ENCODE measurements at places on chromosomes 2 and 18.
A peak's percentile ranks its signal among the peaks of the same experiment; 100 is the strongest.

GRCh38 chr2:11032396-11032795 lies 120.7 kb downstream of the KCNF1 start:
- DNase-seq = no peak

DNA sequence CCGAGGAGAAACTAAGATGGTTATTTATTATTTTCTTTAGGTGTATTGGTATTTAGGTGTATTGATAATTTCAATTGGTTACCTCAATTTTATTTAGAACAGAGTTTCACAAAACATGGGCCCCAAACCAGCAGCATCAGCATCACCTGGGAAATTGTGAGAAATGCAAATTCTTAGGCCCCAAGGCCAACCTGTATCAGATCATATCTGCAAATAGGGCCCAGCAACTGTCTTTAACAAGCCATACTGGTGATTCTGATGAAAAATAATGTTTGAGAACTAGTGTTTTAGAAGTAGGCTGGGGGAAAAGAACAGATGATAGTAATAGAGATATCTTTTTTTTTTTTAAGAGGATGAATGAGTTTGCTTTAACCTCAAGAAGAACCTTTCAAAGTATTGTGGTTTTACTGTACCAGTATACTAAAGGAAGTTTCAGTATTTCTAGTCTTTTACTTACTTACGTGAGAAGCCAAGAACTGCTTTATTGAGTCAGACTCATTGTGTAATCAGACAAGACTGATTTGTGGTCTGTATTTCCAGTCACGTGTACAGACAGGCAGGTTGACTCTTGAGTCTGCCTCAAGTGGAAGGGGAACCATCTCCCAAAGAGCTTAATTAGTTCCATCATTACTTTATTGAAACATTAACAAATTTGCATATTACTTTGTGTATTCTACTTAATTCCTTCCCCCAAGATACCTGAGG lies 60.4 kb upstream of the GAREM1 start:
- DNase-seq = no peak

DNA sequence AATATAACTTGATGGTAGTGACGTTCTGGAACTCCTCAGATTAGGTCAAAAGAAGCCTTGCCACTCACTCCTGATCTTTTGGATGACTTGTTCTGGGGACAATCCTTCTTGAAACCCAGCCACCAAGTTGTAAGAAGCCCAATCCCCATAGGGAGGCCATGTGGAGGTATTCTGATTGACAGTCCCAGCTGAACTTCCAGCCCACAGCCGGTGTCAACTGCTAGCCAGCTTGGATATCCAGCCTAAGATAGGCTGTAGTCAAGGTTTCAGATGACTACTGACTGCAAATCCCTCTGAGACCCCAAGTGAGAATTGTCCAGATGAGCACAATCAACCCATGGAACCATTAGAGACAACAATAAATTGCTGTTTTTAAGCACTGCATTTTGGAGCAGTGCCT lies 31.4 kb downstream of the EIF2AK2 start:
- no peak for DNase-seq

DNA sequence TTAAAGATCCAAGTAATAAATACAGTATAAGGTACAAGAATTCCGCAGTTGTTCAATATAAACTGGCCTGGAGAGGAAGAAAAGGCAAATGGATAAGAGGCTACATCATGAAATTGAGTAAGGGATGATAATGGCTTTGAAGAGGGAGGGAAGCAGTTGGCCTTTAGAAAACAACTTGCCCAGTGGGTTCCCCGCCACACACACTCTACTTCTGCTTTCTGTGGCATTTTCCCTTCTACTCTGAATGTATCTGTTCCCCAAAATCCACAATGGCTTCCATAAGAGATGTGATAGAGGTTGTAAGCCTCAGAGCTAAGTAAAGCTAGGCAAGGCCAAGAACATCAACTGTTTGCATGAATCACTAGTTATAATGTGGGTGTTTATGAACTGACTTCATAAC lies 221.3 kb downstream of the MBD2 start:
- no peak for DNase-seq

DNA sequence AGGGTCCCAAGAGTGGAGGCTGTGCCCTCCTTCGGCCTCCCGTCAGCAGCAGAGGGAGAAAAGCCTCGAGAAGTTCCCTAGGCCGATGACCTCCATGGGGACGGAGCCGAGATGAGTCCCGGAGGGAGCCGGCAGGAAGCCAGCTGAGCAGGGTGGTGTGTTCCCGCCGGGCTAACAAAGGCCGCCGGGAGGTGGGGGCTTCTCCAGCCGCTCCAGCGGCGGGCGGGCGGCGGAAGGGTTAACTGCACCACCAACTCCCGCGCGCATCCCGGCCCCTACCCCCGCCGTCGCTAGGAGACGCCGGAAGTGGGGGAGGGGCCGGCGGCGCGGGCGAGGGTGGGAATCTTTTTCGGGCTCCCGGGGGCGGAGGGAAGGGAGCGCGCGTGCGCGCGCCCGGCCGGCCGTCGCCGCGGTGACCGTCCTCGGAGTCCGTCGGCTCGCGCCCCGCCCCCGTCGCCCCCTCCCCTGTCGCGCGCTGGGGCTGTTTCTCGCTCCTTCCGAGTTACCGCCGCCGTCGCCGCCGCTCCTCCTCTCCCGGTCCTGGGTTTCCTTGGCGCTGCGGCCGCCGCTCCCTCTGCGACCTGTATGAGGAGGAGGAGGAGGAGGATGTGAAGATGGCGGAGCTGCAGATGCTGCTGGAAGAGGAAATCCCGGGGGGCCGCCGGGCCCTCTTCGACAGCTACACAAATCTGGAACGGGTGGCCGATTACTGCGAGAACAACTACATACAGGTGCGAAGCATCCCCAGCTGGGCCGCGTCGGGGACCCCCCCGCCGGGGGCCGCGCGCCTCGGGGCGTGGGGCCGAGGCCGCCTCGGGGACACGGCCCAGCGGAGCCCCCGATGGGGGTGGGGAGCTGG lies at the start of gene ABI2:
TSS of gene ABI2 (plus strand) at position 494 of the 859 bp plus-strand sequence. CDS start at position 615, 121 bp downstream.
- peak; percentile 32 for DNase-seq

All from stimulated activated CD8-positive, alpha-beta memory T cell treated with anti-CD3 and anti-CD28 coated beads, Interleukin-7, amount 100 ng/mL, for 1 hour (primary cell).